Bladder microvascular endothelial cell (primary cell): ENCODE measurements at places on chromosomes 3 and 15. TPM values are rescaled to one million over a fixed set of nuclear protein-coding genes. Genes with fewer than 3 reads are reported as not detected.

HOMER2 gene
- 0.38 and 0.49 TPM in 2 replicates for total RNA-seq

ARIH2 gene
- total RNA-seq, result 36.6 and 102 TPM in 2 replicates

SPINK8 gene
- total RNA-seq, result not detected in 2 replicates

DNAH1 gene
- 1.5 and 7.0 TPM in 2 replicates for total RNA-seq

STAB1 gene
- 173 and 482 TPM in 2 replicates for total RNA-seq

HCLS1 gene
- total RNA-seq, result 31.9 and 43.1 TPM in 2 replicates

GRM2 gene
- 0.06 TPM in 1 of 2 replicates, not detected in the other for total RNA-seq

WDR49 gene
- 0.13 and 0.65 TPM in 2 replicates for total RNA-seq
